ENCODE measurements at places on chromosomes 1 and 21. TPM values are rescaled to one million over a fixed set of nuclear protein-coding genes. Genes with fewer than 3 reads are reported as not detected.

SRM gene
- polyA plus RNA-seq, result 55.3 TPM

DNA sequence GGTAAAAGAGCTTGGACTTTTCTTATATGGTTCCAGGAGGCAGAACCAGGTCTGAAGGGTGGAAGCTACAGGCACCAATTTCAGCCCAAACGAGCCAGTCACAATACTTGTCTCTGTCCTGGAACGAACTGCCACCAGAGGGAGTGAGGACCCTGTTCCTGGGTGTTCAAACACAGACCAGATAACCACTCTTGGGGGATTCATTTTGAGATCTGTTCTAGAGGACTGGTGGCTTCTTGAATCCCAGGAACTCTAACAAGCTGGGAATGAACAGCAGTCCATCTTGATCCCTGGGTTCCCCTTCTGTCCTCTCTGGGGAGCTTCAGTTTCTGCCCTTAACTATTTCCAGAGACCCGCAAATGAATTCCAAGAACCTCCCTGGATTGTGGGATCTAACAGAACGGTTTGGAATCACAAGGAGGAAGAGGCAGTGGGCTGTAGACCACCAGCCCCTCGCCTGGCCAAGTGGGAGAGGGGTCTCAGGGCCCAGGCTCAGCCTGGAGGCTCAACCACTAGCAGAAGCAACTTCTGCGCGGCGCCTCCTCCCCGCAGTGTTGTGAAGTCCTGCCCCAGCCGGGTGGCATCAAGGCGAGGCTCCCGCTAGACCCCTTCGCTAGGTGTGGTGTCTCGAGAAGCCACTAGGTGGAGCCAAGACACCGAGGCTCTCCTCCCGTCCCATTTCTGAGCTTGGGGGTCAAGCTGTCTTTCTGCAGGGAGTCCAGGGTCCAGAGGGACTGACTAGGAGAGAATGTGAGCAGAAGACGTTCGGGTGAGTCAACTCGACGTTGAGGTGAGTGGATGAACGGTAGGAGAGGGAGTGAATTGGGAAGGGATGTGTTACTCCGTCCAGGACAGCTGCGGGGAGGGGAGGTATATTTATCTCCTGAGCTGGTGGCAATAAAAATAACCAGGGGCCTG is 12.1 kb upstream of the NES start:
- DNase-seq, result peak; percentile 86

GRCh38 chr1:31164291-31164690 is 75.4 kb downstream of the NKAIN1 start:
- DNase-seq, result no peak

- no peak for DNase-seq
These were observed 74.0 kb downstream of the TLR5 start for GRCh38 chr1:223068900-223069665.

DNA sequence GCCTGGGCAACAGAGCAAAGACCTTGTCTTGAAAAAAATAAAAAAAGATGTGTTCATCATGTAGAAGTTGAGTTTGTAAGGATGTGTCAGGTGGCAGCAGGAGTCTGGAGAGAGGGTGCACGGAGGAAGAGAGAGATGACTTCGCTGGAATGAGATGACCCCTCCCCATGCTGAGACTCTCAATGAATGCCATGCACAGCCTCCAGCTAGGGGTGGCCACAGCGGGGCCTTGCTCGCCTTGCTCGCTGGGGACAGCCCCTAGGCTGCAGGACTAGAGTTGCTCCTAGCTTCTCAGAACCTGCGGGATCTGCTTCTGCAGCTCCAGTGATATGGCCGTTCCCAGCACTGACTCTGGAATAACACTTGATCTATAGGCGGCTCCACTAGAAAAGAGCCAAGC is 6.6 kb upstream of the C2CD2 start:
- DNase-seq, result no peak

ERICH3 gene
- polyA plus RNA-seq, result 0.47 TPM

DNA sequence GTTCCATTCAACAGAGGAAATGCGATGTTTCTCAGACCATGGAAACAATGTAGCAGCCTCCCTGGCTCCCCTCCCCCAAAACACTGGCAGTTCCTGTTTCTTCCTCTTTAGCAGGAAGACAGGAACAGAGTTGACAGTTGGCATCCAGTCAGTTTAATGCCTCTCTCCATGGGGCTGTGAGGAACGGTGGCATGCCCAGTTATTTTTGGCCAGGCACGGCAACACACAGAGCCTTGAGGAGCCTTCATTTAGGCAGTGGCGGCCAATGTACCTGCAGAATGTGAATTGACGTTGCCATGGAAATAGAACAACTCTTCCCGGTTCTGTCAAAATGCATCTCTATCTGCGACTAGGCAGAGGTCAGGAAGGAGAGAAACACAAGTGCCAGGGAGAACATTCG is 330.6 kb downstream of the DSCAM start:
- no peak for DNase-seq

DNA sequence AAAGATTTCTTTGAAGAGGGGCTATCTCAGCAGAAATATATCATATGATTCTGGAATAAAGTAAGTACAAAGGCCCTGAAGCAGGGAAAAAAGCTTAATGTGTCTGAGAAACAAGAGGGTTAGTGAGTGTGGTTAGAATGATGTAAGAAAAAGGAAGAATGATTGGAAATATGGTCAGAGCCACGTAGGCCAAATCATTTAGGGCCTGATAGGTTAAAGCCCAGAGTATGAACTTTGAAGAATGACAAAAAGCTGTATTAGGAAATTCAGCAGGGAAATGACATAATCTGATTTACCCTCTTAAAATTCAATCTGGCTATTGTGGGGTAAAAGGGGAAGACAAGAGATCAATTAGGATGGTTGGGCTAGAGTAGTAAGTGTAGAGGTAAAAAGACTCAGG is 69.0 kb upstream of the MUTYH start:
- no peak for DNase-seq

SPEN gene
- polyA plus RNA-seq, result 60.6 TPM

GRCh38 chr1:161763522-161764098 is 2.5 kb upstream of the ATF6 start:
- no peak for DNase-seq

GJA8 gene
- polyA plus RNA-seq, result 0.42 TPM

GRCh38 chr21:29800056-29800455 is 139.7 kb downstream of the GRIK1 start:
- no peak for DNase-seq
